Activated T-helper 1 cell treated with Interleukin-2 at 50 U/mL for 16 hours (primary cell): ENCODE measurements at places on chromosomes 16 and 17.
A peak's percentile ranks its signal among the peaks of the same experiment; 100 is the strongest.

DNA sequence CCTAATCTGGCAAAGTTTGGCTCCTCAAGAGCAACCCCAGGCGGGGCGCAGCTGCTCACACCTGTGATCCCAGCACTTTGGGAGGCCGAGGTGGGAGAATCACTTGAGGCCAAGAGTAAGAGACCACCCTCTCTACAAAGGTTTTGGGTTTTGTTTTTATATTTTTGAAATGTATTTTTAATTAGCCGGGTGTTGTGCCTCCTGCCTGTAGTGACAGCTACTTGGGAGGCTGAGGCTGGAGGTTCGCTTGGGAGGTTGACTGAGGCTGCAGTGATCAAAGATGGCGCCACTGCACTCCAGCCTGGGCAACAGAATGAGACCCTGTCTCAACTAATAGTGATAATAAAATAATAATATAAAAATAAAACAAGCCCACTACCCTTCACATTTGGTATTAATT lies 756 bp upstream of the USP7 start:
- no peak for DNase-seq

GRCh38 chr17:49229805-49230600 lies 584 bp downstream of the PHOSPHO1 start:
- DNase-seq: no peak

- no peak for DNase-seq
These were observed 469.3 kb downstream of the CDH13 start for GRCh38 chr16:83095941-83096692.

DNA sequence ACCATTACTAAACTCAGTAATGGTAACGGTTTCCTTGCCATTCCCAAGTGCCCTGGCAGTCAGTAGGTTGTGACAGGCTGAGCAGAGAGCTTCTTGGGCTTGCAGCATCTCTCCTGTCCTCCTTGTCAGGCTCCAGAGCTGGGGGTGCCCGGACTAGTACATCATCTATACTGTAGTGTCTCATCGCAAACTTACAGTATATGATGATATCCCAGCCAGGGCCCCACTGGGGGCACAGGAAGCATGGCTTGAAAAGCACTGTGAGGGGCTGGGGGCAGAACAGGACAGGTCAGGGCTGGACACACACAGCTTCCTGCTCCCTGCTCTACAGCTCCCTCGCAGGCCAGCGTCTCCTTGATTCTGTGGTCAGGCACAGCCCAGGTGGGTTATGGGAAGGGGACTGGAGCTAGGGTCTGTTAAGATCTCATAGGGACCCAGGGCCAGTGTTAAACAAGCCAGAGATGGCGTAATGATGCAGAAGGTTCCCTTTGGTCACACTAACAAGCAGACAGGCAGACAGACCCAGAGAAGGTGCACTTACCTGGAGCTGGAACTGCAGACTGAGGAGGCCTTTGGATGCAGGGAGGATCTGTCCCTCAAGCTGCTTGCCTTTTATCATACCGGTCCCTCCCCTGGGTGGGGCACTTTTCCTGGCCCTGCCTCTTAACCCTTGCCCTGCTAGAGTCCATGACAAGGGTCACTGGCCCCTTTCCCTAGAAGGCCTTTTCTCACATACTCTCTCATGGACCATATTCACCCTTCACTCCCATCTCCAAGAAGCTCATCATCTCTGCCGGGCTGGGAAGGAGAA lies 6.8 kb downstream of the ERAL1 start:
- no peak for DNase-seq

- DNase-seq: peak; percentile 43
These were observed 3.9 kb upstream of the SETD1A start for GRCh38 chr16:30953511-30954124.

DNA sequence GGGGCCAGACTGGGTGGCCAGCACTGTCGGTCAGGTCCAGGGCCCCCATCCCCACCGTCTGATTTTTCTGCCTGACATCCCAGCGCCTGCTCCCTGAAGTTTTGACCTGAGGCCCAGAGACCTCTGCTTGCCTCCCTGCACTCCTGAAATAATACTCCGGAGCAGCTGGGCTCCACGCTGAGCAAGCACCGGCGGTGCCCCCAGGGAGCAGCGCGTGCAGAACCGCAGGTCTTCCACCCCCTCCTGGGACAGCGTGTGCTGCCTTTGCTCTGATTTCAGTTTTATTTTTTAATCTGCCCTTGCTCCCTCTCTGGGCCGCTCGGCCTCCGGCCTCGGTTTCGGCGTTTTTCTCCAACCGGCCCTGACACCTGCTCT lies 132.4 kb upstream of the GSE1 start:
- DNase-seq: no peak

GRCh38 chr17:63437287-63438091 lies 8.6 kb downstream of the CYB561 start:
- no peak for DNase-seq

DNA sequence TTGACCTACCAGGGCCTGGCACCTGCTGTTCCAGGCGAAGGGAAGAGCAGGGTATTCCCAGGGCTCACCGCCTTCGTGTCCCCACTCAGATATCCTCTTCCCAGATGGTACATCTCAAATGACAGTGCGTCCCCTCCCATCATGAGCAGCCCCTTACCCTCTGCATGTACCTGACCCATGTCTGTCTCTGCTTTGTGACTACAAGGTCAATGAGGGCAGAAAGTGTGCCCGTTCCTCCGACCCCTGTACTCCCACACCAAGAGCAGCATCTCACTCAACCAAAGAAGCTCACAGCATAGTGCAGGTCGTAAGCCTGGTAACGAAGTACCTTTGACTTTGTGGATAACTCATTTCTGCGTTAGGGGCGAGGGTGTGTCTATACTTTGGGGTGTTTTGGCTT lies 142.6 kb downstream of the KATNIP start:
- no peak for DNase-seq

GRCh38 chr17:38926293-38927070 lies 1.1 kb downstream of the LASP1NB start:
- no peak for DNase-seq

- no peak for DNase-seq
These were observed 77.0 kb downstream of the MYH13 start for GRCh38 chr17:10295728-10296343.

DNA sequence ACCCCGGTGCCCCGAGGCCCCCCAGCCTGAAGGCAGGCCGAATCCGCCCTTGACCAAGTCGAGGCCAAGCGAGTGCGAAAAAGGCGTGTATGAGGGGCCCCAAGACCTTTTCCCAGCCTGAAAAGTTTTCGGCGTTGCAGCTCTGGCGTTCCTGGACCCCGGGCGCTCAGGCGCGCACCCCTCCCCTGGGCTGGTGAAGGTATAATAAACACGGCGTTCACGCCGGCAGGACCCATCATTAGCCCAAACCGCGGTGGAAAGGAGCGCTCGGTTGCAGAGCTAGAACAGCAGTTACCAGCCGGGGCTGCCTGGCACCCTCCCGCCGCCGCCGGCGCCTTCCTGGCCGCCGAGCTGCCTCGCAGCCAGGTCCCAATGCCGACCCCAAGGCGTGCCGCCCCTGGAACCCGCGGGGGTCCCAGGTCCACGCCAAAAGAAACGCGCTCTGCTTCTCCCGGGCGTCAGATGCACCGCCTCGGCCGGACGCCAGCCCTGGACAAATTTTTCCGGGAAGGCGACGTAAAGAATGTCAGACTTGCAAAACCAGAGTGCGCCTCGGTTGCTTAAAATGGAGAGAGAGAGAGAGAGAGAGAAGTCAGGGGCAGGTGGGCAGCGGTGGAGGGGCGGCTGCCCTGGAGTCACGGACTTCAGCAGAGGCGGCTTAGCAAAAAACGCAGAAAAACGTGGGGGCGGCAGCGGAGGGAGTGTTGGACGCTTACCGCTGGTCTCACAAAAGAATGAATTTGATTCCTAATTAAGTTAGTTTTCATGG lies 11.5 kb upstream of the FOXF1 start:
- no peak for DNase-seq

DNA sequence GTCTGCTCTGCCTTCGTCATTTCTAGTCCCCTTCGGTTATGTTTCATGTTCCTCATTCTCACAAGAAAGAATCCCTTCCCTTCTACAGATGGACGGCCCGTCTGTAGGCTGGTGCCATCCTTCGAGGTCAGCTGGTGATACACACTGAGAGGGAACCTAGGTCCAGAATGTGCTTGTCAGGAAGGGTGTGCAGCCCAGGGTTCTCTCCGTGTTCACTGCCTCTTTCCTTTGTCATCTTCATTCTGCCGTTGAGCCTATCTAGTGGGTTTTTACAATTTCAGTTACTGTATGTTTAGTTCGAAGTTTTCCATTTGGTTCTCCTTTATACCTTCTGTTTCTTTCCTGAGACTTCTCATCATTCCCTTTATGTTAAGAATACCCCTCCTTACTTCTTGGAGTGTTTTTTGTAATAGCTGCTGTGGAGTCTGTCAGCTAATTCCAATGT lies 18.9 kb downstream of the KIAA0513 start:
- DNase-seq: no peak

GRCh38 chr17:57810721-57811637 lies 38.9 kb downstream of the MRPS23 start:
- no peak for DNase-seq

GRCh38 chr16:81511371-81511770 lies 66.8 kb downstream of the CMIP start:
- no peak for DNase-seq

DNA sequence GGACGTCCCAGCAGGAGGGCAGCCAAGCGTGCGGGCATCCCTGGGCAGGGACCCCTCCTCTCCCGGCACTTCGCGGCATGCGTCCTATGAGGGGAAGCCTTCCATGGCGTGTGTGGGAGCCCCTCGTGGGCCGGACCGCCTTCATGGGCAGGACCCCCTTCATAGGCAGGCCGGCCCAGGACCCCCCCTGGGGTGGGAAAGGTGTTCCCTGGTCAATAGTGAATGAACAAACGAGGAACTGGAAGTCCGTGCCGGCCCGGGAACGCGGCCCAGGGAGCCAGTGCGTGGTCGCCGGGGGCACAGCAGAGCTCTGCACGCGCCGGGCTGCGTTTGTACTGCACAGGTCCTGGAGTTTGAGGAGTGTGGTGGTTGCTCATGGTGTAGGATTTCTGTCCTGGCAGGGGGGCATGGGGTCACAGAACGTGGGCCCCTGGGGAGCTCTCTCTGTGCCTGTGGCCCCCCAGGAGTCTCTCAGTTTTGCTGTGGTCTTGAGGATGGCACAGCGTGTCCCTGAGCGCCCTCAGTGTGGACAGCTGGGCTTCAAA lies 13.9 kb downstream of the BAIAP2 start:
- no peak for DNase-seq

DNA sequence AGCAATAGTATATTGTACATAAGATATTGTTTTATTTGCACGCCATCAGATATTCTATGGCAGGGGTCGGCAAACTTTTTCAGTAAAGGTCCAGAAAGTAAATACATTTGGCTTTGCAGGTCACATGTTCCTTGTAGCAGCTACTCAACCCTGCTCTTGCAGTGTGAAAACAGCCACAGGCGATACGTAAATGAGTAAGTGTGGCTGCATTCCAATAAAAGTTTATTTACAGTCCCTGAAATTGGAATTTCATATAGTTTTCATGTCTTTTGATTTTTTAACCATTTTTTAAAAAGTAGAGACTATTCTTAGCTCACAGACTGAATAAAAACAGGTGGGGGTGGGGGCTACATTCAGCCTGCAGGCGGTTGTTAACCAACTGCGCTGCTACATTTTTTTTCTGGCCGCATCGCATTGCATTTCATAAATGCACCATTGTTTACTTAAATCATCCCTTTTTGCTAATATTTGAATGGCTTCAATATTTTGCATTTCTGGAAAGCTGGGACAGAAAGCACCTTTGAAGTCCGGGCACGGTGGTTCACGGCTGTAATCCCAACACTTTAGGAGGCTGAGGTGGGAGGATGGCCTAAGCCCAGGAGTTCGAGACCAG lies 50.5 kb upstream of the HAPSTR1 start:
- DNase-seq: no peak
